ENCODE measurements at places on chromosomes 1 and 21. TPM values are rescaled to one million over a fixed set of nuclear protein-coding genes. Genes with fewer than 3 reads are reported as not detected.

DNA sequence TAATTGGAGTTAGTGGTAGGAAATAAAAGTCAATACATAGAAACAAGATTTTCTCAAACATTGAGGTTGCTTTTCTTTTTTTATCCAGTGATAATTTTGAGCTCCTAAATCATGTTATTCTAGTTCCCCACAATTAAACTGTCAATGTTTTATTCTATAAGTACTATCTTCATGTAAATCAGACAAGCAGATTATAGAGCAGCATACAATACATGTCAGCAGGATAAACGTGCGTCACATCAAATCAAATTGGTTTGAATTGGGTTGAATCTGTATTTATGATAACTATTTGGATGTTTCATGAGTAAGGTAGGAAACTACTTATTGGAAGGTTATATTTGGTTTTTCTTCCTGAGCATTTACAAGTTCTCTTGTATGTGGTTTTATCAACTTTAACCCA, 2028.7 kb downstream of the NCAM2 start:
- no peaks in the 10 kb centered on the region for H3K27me3 ChIP-seq
- DNase-seq: no peak
- no peak overlapping the region for H3K4me3 ChIP-seq

DNA sequence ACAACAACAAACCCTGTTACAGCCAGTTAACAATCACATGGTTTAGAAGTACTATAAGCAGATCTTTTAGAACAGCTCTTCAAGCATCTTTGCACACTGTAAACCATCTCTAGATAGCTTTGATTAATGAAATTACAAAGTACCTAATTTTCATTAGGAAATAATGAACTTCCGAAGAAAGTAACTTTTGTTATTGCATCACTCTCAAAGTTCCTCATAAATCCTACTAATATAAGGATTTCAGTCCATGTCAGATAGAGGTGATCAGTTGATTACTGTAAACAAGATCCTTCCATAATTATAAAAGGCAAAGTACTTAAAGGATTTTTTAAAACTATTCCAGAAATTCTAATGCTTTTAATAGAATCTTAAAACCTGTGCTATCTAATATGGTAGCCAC, 58.2 kb downstream of the FAF1 start:
- H3K27me3 ChIP-seq: no peaks in the 10 kb centered on the region
- no peaks in the 10 kb centered on the region for H3K36me3 ChIP-seq
- H3K27ac ChIP-seq: no peak overlapping the region
- DNase-seq: no peak
- no peak overlapping the region for H3K4me3 ChIP-seq
- no peaks in the 10 kb centered on the region for H3K4me1 ChIP-seq

DNA sequence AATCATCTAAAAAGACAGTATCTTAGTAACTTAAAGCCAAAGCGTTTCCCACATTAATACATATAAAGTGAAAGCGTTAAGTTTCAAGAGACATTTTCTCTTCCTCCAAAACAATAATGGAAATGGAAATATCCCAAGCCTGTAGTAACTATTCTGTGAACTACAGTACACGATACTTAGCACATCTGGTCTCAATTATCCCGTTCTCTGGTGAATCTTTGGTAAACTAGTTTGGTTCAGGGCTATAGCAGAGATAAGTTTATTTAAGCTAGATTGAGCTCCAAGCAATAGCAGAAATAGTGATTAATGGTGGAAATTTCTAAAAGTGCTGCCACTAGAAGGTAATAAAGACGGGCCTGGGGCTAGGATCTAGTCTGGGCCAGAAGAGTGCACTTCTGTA, 55.2 kb downstream of the PCNX2 start:
- peaks cover 7% of the 10 kb centered on the region for H3K36me3 ChIP-seq
- H3K4me3 ChIP-seq: no peak overlapping the region
- no peaks in the 10 kb centered on the region for H3K4me1 ChIP-seq
- no peaks in the 10 kb centered on the region for H3K27me3 ChIP-seq

EFCAB14 gene
- total RNA-seq: 38.3 TPM

DNA sequence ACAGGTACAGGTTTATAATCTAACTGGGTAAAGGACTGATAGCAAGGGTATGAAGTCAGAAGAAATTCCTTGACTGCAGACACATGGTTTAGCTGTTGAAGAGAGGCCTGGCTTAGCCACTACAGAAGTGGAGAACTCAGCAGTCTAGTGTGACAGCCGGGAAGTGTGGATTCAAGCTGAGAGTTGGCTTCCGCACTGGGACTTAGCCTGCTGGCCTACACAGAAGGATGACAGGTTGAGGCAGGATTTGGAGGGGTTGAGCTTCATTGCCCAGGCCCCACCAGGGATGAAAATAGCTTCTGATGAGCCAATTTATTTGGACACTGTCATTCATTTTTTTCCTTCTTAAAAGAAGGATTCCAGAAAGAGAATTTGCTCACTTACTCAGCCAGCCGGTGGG, 284.4 kb downstream of the PCP4 start:
- H3K27ac ChIP-seq: no peak overlapping the region
- no peaks in the 10 kb centered on the region for H3K4me1 ChIP-seq
- no peak for DNase-seq
- no peaks in the 10 kb centered on the region for H3K27me3 ChIP-seq
- no peak overlapping the region for H3K4me3 ChIP-seq

GRCh38 chr21:40770435-40771055, 76.4 kb downstream of the DSCAM start:
- no peaks in the 10 kb centered on the region for H3K27me3 ChIP-seq
- no peak for DNase-seq
- H3K4me1 ChIP-seq: no peaks in the 10 kb centered on the region
- H3K4me3 ChIP-seq: no peak overlapping the region
- H3K27ac ChIP-seq: no peak overlapping the region

HJV gene
- not detected for total RNA-seq

RIPK4 gene
- total RNA-seq: 2.5 TPM

DNA sequence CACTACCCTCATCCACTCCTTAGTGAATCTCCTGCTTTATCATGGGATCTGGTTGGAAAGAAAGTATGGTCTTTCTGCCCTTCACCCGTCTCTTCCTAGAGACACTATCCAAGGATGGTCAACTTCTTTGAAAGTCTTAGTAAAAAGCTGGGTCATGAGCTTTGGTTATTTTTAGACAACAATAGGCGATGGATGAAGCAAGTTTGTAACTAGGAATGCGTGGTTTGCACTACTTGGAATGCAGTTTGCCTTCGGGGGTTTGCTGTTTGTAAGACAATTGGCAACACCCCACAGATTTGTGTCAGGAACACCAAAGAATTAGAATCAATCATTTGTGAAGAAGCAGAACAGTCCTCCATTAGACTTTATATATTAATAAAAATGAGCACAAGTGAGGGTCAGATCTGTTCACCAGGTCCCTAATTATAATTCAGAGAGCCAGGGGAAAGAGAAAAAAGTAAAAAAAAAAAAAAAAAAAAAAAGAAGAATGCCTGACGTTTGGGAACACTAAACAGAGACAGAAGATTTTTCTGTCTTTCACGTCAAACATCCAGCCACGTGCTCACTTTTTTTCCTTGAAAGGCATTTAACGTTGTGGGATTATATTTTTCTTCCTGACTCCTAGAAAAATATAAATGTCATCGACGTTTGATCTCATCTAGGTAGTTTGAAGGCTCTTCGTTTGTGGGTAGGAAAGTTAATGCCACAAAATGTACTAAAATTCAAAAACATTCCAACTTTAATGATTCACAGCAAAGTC, 60.7 kb upstream of the BTG3 start:
- no peaks in the 10 kb centered on the region for H3K36me3 ChIP-seq
- no peak overlapping the region for H3K27ac ChIP-seq
- no peak overlapping the region for H3K4me3 ChIP-seq
- no peak for DNase-seq
- no peaks in the 10 kb centered on the region for H3K4me1 ChIP-seq

All from CD4-positive, alpha-beta T cell (primary cell).